Stimulated activated CD8-positive, alpha-beta memory T cell treated with anti-CD3 and anti-CD28 coated beads, Interleukin-2, amount 100 ng/mL, for 1 hour (primary cell): ENCODE measurements at places on chromosomes 3 and 15.

GRCh38 chr3:132550579-132551305, 46.3 kb upstream of the ACKR4 start:
- no peak for DNase-seq

DNA sequence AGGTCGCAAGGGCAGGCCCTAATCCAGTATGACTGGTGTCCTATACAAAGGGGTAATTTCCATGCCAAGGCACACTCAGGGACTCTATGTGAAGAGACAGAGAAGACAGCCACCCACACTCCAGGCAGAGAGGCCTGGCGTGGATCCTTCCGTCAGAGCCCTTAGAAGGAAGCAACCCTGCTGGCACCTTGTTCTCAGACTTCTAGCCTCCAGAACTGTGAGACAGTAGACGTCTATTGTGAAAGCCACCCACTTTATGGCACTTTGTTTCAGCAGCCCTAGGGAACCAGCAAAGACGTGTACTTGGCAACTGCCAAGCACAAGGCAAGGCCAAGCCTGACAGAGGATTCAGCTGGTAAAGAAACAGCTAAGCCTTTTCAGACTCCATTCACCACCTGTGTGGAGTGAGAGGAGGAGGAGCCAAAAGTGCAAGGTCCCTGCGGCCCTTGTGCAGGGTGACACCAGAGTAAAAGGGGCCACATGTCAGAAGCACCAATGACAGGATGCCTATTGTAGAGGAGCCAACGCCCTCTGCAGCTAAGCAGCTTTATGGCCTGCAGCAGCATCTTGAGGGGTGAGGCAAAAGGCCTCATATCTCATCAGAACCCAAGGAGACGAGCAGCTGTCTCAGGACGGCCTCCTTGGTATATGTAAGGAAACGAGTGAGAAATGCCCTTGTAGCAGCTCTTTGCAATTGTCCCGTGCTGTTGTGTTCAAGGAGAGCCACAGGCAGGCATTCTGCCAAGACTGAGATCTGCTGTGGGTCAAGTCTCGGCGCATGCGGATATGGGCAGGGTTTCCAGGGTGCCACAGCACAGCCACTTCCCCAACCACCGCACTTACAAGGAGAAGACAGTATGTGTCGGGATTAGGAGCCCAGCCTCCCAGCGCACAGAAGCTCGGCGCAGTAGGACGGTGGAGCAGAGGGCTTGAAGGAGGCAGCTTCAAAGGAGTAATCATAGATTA, 121.5 kb upstream of the LIPC start:
- no peak for DNase-seq

DNA sequence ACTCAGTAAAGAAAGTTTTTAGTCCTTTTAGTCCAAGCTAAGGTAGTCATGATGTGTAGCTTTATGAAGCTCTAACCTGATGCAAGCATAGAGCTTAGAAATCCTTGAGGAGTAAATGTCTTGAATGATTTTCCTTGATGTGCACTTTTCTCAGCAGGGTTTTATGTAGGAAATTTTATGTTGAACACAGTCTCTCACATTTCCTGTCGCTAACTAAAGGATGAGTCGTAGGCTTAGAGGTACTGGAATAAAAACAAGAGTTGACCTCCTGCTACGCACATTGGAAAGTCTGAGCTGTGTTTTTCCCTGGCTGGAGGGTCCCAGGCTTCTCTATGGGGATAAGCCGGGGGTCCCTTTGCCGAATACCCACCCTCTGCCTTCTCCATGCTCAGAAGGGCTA, 34.7 kb upstream of the ZPLD1 start:
- no peak for DNase-seq

GRCh38 chr3:7876741-7877297, 624.8 kb upstream of the LMCD1 start:
- no peak for DNase-seq

DNA sequence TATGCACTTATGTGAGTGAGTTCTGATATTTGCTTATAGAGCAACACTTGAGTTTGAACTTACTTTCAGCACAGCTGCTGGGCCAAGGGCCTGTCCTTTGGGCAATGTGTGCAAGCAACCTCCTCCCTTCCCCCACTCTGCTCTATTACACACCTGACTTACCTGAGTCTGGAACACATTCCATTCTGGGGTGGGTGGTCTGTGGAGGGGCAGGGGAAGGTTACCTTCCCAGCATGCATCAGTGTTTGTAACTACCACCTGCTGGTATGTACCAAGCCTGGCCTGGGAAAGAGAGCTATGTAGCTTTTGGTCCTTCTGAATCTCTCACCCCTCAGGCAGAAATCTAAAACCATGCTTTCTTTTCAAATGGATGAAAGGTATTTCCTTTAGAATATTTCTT, 103.0 kb downstream of the ISL2 start:
- no peak for DNase-seq

DNA sequence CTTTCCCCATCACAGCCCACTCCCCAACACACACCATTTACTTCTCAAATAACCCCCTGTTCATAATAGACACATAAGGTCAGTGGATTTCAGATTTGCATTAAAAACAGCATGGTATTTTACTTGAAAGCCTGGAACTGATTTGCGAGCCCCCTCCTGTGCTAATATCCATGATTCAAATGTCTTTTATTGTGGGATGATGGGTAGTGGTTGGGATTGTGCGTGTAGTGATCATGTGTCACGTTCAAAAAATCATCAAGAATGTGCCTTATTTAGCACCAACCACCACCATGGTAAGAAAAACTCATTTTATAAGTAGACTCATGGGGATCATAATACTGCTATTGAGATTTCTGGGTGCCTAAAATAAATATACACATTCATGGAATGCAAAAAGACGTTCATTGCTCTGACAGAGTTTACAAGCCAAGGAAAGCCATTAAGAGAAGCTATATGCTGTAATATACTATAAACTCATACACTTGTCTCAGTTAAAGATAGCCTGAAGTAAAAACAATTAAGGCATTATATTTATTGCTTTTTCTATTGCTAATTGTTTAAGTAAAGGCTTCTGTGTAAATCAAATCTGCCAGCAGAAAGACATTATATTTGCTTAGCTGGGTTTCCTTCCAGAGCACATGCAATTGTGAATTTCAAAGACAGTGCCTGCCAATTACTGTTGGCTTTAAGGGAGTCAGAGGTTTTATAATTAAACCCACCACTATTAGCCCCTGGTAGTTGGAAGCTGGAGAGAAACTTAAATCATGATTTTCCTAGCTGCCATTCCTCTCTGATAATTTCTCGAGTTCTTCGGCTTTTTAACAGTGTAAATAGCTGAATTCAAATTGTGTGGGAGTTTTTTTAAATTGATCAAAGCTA, 4.0 kb downstream of the TRAT1 start:
- no peak for DNase-seq

GRCh38 chr3:21942328-21942727, 191.3 kb upstream of the ZNF385D start:
- DNase-seq = no peak

DNA sequence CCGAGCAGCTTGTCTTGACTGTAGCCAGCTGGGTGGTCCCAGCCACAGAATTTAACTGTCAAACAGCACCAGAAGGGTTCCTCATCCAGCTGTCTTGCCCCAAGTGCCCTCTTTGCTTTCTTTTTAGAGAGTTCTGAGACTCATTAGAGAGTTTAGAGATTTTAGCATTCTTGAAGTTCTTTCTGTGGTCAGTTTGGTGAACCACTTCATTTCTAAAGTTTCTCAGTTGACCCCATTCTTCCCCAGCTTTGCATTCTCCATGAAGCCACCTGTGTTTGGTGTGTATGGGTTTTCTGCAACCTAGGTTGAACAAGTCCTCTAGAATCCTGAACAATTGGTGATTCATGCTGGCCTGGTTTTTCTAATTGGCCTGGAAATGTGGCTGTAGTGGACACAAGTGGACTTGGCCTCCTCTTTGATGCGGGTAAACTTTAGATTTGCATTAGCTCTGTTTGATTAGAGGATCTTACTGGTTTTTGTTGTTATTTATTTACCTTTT, 33.7 kb downstream of the FLNB start:
- DNase-seq = no peak

DNA sequence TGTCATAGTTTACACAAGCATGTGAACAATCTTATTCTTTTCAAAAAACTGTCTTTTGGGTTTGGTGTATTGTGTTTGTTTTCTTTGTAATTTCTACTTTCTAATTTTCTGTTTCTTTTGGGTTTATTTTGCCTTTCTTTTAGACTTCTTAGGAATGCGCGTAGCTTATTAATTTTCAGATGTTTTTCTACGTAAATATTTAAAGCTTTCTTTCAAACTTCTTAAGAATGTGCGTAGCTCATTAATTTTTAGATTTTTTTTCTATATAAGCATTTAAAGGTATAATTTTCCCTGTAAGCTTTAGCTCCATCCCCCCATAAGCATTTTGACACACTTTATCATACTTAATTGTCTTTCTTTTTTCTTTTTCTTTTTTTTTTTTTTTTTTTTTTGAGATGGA, 55.2 kb downstream of the RAD54L2 start:
- no peak for DNase-seq

GRCh38 chr15:100350434-100351226, 8.9 kb upstream of the ADAMTS17 start:
- DNase-seq = no peak

DNA sequence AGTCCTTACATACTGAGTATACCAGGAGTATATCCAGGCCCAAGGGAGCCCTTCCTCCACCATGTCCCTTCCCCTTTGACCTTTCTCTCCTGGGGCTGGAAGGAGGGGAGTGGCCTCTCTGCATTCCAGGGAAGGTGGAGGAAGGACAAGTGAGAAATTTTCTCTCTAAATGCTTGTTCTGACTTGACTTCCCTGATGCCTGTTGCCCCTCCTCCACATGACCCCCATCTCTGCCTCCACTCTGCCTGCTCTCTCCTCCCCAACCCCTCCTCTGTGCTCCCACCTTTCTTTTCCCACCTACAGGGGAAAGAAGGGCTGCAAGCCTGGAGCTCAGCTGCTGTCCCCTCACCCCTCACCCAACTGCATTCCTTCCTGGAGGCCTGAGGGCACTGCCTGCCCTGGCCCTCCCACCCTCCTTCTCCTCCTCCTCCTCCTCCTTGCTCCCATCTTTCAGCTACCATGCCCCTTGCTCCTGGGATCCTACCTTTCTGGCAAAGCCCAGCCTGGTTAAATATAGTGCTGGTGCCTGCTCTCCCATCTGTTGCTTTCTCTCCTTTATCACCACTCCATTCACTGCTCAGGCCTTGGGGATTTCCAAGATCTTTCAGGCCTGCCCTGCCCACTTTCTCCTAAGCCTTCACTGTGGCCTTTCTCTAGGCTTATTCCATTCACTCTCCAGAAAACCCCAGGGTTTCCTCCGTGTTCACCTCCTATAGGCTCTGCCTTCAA, 8.5 kb upstream of the DAG1 start:
- no peak for DNase-seq

GRCh38 chr3:98744283-98744682, 18.9 kb upstream of the ST3GAL6 start:
- DNase-seq = no peak

DNA sequence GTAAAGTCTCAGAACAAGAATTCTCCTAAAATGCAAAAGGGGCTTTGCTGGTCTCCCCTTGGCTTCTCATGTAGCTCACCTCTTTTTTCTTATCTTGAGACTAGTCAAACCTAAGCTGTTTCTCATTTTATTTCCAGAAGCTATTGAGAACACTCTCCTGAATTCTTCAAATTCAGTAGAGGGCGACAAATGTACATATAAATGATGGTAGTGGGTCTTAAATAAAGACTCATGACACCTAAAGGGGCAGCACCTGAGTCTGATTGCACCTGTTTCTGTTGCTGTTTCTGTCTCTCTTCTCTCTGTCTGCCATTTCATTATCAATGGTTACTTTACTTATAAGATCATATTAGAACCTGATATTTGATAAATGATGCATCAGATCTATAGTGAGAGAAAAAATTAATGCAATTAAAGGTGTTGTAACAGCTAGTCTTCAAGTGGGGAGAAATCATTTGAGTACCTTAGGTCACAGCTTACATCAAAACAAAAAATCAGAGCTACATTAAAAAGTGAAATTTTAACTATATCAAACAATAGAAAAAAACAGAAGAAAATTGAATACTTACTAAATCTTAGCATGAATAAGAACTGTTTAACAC, 7.0 kb downstream of the ADIPOQ start:
- no peak for DNase-seq
